ENCODE measurements at places on chromosomes 13 and 19.

- no peak for DNase-seq
These were observed 797.5 kb upstream of the SPRY2 start for GRCh38 chr13:81138353-81138980.

GRCh38 chr13:21986602-21987001, 315.7 kb downstream of the FGF9 start:
- no peak for DNase-seq

DNA sequence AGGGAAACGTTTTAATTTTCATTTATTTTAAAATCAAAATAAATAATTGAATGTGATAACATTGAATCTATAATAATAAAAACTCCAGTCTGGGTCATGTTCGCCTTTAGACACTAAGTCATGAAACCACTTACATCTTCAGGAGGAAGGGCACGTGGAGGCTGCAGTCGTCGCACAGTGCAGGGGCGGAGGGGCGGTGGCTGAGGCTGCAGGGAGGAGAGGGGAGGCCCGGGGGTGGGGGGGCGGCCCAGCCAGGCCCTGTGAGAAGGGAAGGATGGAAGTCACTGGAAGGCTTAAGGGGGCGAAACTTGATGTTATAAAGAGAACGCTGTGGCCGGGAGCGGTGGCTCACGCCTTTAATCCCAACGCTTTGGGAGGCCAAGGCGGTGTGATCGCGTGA, 14.9 kb upstream of the LATS2 start:
- no peak for DNase-seq

DNA sequence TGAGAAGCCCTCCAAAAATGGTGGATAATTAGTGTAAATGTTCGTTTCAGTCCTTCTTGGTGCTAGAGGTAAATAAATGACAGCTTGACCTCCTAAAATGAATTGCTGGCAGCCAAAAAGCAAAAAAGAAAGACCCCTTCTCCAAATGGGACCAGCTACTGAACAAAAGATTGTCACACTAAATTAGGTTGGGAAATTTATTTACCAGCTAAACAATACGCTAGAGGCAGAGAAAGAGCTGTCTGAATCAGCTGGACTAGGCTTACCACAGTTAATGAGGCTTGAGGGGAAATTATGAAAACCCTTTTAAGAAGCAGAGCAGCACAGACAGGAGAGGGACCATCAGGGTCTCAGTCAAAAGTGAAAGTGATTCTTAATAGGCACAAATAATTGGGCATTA, 498.9 kb downstream of the SUCLA2 start:
- DNase-seq, result no peak

DNA sequence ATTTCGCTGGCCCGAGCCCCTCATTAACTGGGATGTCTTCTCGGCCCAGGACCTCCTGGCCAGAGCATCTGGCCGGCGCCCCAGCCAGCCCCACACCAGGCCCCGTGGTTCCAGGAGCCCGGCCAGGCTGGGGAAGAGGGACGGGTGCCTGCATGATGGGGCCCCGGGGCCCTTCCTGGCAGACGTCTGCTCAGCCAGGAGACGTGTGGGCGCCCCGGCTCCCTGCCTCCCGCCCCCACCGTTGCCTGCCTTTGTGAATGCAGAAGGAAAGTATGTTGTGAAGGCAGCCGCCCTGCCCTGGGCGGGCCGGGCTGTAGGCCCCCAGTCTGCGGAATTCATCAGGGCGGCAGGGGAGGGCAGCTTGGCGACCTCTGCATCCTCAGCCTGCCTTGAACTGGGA, 4.4 kb upstream of the COMP start:
- no peak for DNase-seq

GRCh38 chr13:26914624-26915023, 154.0 kb upstream of the GPR12 start:
- DNase-seq, result no peak

DNA sequence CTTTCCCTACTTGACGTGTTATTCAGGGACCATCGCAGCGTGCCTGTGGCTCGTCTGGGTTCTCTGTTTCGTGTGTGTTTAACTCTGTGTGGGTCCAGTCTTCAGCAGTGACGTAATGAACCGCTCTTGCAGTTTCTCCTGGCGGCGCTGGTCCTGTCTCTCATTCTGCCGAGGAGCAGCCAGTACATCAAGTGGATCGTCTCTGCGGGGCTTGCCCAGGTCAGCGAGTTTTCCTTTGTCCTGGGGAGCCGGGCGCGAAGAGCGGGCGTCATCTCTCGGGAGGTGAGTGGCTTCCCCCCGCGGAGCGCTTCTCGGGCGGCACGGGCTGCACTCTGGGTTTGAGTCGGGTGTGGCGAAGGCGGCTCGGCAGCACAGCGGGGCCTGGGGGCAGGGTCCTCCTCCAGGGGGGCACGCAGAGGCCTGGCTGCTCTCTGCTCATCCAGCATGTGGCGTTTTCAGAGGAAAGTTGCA, 36.3 kb upstream of the TFDP1 start:
- no peak for DNase-seq

DNA sequence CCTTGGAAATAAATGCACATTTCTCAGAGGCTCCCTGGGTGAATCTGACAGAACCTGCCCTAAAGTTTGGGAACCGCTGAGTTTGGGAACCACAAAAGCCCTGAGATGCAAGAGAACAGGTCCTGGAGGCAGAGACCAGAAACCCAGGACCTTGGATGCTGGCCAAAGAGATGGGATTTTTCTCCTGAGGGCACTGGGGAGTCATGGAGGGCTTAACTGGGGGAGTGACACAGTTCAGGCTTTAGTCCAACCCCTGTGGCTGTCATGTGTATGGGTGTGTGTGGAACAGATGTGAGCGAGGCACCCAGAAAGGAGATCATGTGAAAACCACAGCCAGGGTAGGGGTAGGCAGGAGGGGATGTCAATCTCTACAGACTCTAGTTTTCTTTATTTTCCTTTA, 3.9 kb upstream of the NCCRP1 start:
- no peak for DNase-seq

DNA sequence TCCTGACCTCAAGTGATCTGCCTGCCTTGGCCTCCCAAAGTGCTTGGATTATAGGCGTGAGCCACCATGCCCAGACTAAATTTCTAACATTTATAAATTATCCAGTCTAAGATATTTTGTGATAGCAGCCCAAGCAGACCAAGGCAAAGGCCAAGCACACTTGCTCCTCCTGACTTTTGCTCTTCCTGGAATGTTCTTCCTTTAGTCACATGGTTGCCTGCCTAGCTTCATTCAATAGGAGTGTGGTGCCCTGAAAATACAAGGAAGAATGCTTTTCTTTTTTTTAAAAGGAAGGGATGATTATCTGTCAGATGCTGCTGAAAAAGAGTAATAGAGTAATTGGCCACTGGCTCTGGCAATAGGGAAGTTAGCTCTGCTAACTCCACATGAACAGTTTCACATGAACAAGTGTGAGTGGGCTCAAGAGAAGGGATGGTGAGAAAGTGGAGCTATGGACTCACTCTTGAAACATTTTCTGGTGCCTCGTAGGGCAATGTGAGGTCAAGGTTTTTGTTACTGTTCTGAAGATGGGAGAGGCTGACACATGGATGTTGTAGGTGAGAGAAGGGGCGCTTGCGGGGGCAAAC, 47.1 kb downstream of the USPL1 start:
- DNase-seq, result no peak

GRCh38 chr19:4454747-4455718, 2.6 kb downstream of the UBXN6 start:
- DNase-seq, result no peak

DNA sequence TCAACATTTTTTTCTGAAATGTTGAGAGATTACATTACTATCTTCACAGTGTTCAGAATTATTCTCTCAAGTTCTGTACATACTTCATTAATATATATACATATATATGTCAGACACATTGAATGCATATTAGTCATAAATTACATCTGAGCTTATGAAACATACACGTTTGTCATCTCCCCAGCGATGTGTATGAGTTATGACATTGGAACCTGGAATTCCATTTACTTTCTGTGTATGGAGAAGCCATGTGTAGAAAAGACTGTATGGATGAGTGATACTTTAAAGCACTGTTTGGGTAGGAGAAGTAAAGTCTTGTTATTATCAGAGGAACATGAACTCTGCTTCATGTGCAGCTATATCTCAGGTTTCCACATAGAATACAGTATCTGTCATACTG, 167.2 kb downstream of the FGF14 start:
- no peak for DNase-seq
